ENCODE measurements at places on chromosomes 16 and 17.

- DNase-seq, result no peak
Observed at GRCh38 chr16:46973996-46974324, 486 bp upstream of the DNAJA2 start.

GRCh38 chr17:53804437-53804836, 18.3 kb upstream of the KIF2B start:
- DNase-seq, result no peak

- no peak for DNase-seq
Observed at GRCh38 chr17:72092710-72093322, 28.0 kb upstream of the SOX9 start.

DNA sequence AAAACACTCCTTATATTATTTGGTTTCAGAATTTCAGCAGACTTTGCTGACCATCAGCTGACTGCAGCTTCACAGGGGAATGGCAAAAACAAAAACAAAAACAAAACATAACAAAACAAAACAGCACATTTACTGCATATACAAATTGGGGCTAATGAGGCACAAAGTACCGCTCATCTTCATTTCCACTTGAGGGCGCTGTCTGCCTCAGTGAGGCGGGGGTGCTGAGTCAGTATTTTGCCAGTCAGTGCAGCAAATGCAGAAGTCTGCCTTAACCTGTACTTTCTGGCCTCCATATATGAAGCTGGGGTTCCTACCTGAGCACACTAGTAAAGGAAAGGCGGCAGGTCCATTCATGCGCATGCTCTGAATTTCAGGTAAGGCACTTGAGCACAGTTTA, 13.5 kb upstream of the DYNLRB2 start:
- peak; percentile 32 for DNase-seq

DNA sequence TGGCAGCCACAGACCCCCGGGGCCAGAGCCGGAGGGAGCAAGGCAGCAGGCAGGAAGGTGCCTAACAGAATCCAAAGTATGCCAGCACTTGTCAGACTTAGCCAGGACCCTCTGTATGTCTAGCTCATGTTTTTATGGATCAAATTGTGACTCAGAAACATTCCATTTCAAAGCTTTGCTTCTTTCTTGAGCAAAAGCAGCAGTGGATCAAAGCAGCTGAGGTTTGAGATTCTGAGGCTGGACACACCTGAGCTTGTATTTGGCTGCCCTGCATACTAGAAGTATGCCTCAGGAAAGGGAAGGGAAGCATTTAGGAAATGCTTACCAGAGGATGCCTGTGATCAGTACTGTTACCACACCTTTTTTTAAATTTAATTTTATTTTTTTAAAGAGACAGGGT, 5.7 kb upstream of the MYO1C start:
- DNase-seq, result no peak

DNA sequence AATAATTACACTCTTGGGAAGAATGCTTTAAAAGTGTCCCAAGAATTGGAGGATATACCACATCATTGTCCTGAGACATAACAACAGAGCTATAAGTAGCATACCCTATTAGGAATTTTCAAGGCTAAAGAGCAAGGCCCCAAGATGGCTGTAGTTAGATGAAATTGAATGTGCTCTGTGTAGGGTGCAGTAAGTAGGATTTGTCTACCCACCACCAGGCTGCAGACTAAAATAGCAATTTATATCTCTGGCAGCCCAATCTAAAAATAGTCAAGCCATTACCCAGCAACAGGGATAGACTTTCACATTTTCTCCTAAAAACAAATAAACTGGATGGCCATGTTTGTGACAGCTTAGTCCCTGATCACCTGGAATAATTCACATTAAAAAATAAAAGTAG, 5.6 kb downstream of the MMD start:
- no peak for DNase-seq

DNA sequence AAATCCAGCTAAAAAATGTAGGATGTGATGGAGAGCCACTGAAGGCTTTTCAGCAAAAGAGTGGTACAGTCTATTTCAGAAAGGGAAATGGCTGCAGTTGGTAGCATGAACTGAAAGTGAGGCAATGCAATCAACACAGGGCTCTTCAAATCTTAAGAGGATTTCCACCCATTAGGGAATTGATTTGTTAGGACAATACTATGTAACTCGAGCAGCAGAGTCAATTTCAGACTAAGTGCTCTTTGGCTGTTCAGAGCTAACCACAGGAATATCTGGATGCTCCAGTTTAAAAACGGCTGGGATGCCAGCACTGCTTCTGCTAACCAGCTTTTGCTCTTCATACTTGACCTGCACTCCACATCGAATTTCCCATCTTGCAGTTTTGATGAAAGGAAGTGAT, 24.6 kb downstream of the CACNG1 start:
- no peak for DNase-seq

- no peak for DNase-seq
Observed at GRCh38 chr16:68074850-68075555, 10.2 kb upstream of the NFATC3 start.
